ENCODE measurements at places on chromosomes 1 and 21. TPM values are rescaled to one million over a fixed set of nuclear protein-coding genes. Genes with fewer than 3 reads are reported as not detected.

The OR10J1 gene
- total RNA-seq, result not detected

The DNASE2B gene
- not detected for total RNA-seq

The HAPLN2 gene
- not detected for total RNA-seq

The TFF2 gene
- total RNA-seq, result not detected

The SYTL1 gene
- total RNA-seq, result not detected

The ERG gene
- 0.66 TPM for total RNA-seq

The SPRR2B gene
- not detected for total RNA-seq

The PLA2G4A gene
- 39.7 TPM for total RNA-seq

The CACNA1S gene
- not detected for total RNA-seq

The OR2G6 gene
- under 0.01 TPM for total RNA-seq

The MMEL1 gene
- not detected for total RNA-seq

The L1TD1 gene
- total RNA-seq, result 0.14 TPM

The RAB7B gene
- 2.4 TPM for total RNA-seq

The TSPAN1 gene
- 0.86 TPM for total RNA-seq

The ADAM30 gene
- not detected for total RNA-seq

The CENPS gene
- total RNA-seq, result 11.8 TPM

The TBX15 gene
- total RNA-seq, result under 0.01 TPM

The LIPI gene
- total RNA-seq, result not detected

The SIPA1L2 gene
- total RNA-seq, result 21.4 TPM

The DYNLT5 gene
- not detected for total RNA-seq

The TFB2M gene
- total RNA-seq, result 26.1 TPM

The HES2 gene
- total RNA-seq, result 0.14 TPM

The MMP23B gene
- total RNA-seq, result 12.9 TPM

The SLAMF9 gene
- not detected for total RNA-seq

The GPR37L1 gene
- 0.22 TPM for total RNA-seq

The KCNJ6 gene
- 0.14 TPM for total RNA-seq

Measured in placental pericyte (primary cell).